Nucleus accumbens (tissue), 56 donors: ENCODE measurements at places on chromosomes 2 and 18.

DNA sequence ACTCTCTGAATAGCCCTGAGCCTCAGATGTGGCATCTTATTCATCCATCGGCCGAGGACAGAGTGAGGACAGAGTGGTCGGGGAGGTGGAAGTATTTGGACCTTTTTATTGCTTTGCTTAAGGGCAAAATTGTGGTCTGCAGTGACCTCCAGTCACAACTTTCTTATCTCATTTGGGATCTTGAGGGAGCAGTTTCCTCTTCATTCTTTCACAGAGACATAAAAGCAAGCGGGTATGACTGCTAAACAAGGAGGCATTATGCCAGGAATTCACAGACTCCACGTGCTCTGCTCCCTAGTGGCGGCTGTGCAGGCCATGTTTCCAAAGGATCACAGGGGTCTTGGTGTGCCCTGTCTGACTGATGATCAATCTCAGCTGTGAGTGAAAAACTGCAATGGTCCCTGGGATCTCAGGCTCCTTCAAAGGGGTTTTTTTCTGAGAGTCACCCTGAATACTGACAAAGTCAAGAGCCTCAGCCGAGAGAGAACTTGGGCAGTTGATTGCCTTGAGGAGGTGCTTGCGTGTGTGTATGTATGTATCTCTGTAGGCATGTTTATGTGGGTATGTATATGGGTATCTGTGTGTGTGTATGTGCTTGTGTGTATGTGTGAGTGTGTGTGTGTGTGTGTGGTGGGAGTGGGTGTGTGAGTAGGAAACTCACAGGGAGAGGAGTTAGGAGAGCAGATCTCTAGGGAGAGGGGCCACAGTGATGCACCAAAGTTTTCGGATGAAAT is 47.7 kb downstream of the RAPGEF4 start:
- DNase-seq, result no peak

GRCh38 chr18:48290162-48290926 is 118.8 kb downstream of the ZBTB7C start:
- DNase-seq, result no peak

DNA sequence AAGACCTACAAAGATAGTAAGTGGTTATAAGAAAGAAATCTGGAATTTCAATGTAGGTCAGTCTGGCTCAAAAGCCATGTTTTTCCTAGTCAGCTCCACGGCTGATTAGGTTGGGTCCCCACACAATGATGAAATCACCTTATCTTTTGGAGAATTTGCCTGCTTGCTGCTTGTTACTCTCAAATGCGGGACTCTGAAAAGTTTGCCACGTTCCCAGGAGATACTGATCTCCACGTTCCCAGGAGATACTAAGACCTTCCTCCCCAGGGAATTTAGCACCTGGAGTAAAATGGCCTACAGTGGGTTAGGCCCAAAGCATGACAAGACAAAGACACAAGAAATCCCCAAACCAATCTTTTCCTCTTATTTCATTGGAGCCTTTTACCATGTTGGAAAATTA is 449.6 kb downstream of the TNS1 start:
- DNase-seq, result no peak

GRCh38 chr2:191526536-191526935 is 151.4 kb upstream of the NABP1 start:
- no peak for DNase-seq

DNA sequence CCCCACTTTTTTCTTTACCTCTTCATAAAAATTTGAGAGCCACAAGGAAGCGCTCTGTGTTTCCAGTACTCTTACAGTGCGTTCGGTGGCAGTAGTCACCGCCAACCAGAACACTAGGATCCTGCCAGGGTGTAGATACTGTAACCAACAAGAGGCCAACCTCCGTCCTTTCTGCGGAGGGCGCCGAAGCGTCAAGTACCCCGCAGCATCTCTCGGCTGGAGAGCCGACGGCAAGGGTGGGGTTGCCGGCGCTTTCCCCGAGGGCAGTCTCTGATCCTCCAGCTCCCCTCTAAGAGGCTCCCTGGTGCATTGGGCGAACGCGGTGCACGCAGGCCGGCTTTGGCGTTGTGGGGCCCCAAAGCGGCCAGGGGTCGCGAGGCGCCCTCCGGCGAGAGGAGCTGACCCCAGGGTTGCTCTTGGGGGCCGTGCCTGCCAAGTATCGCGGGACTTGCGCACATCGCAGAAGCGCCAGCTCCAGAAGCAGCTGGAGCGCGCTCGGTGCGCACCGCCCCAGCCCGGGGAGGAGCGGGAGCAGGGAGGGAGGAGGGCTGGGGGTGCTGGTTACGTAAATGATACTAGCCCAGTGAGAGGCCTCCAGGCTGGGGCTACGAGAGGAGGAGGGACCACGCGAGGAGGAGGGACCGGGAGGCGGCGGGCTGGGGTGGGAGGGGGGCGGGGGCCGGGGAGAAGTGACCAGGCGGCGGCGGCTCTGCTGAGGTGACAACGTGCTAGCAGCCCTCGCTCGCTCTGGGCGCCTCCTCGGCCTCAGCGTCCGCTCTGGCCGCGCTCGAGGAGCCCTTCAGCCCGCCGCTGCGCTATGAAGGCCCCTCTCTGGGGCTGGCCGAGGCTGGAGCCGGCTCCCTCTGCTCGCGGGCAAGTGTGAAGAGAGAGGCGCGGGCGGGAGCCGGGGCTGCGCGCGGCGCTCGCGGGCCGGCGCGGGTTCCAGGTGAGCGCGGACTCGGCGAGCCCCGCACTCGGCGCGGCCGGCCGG is at the start of gene GALNT13:
Gene GALNT13, plus strand, starts transcription at position 692 of the 991 bp plus-strand sequence.
- DNase-seq, result peak; percentile 88

DNA sequence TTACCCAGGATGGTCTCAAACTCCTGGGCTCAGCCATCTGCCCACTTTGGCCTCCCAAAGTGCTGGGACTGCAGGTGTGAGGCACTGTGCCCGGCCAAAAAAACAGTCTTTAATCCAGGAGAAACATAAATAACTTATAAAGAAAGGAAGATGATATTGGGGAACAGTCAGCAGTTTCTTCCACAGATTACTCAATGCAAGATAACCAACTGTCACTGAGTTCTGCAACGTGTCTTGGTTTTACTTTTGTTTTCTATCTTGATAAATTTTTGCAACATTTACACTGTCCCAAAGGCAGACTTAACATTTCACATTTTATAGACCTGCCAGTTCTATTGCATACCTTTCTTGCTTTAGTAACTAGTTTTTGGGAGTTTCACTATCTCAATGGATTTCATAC is 71.1 kb downstream of the ANKRD44 start:
- no peak for DNase-seq

GRCh38 chr18:33673689-33674088 is 95.7 kb downstream of the ASXL3 start:
- no peak for DNase-seq

GRCh38 chr2:3170792-3171455 is 206.7 kb downstream of the EIPR1 start:
- DNase-seq, result no peak

DNA sequence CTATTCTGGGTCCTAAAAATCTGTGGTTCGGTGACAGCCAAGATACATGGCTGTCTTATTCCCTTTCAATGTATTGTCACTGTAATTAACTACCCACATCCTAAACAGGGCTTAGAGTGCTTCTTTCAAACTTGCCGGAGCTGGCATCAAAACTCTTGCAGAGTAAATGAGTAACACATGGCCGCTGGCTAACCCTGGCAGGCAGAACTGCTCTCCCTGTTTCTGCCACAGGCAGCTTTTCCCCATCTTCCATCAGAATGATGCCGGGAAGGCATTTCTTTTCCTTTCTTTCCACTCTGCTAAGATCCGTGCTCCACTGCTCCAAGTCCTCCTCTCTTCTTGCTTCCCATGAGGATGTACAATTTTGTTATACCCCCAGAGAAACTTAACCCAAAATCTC is 54.8 kb upstream of the PTPRM start:
- no peak for DNase-seq

GRCh38 chr2:237132799-237133198 is 47.1 kb downstream of the COPS8 start:
- DNase-seq, result no peak

- no peak for DNase-seq
Measured at GRCh38 chr18:7221424-7222155, 9.3 kb upstream of the LRRC30 start.

GRCh38 chr2:100237163-100237562 is 85.1 kb downstream of the LONRF2 start:
- no peak for DNase-seq

DNA sequence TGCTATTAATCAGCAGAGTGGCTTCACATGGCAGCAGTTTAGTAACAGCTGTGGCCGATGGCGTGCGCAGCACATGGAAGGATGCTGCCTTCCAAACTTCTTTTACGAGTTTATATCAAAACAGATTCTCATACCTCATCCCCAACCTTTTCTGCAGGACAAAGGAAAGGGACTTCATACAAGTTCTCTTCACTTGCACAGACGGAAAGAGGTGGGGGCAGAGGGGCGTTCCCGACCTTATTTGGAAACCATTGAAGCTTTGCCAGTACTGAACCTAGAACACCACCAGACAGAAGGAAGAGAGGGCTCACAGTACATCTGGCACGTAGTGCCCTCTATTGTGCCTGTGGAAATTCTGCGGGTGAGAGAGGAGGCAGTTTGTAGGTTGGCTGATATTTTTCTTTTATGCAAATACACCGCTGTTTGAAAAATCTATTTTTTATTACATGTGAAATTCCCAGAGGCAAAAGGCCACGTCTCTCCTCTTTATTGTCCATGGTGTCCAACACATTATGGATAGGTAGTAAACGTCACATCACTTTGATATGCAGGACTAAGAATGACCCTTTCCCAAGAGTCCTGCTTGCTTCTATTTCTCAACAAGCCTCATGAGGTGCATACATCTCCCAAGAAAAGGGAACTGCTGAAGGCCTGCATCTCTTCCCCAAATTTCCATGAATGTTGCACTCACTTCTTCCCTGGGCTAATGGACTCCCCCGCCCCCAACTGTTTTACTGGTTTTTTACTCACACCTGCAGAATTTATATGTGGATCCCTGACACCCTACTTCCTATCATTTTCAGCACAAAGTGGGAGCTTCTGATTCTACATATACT is 31.3 kb downstream of the COLEC12 start:
- no peak for DNase-seq

DNA sequence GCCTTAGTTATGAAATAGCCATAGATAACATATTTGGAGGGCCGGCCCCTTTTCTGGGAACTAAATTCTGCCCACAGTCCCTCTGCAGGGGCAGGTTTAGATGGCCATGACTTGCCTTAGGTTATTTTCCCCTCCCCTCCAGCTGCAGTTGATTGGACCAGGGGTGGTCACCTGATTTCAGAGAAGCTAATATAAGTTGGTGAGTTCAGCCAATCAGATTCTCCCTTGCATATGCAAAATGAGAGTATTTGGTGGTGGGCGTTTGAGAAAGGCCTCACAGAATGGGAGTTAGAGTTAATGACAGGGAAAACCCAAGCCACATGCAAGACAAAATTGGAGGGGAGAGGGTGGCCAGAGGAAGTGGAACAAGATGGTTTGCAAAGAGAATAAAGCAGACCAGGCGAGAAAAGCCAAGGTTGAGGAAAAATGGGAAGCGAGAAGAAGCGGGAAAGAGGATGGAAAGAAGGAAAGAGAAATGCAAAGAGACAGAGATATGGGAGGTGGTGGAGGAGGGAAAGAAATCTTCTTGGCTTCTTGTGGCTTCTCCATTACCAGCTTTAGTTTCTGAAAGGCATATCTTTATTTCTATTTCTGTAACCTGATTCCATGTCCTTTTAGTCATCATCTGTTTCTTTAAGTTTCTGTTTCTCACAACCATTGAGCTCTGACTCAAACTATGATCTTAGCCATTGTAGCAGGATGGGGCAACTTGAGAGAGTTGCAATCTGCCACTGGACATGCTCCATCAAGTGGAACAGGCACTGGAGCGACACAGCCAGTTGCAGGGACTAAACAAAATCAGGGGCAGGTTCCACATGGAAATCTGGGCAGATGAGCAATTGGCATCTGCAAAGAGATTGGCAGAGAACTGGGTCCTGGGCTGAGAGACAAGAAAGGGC is 108.1 kb upstream of the SIX3 start:
- DNase-seq, result no peak

GRCh38 chr2:70143314-70144150 is 47.3 kb downstream of the C2orf42 start:
- no peak for DNase-seq

GRCh38 chr18:34493566-34494358 is 216.3 kb upstream of the DTNA start:
- DNase-seq, result no peak

DNA sequence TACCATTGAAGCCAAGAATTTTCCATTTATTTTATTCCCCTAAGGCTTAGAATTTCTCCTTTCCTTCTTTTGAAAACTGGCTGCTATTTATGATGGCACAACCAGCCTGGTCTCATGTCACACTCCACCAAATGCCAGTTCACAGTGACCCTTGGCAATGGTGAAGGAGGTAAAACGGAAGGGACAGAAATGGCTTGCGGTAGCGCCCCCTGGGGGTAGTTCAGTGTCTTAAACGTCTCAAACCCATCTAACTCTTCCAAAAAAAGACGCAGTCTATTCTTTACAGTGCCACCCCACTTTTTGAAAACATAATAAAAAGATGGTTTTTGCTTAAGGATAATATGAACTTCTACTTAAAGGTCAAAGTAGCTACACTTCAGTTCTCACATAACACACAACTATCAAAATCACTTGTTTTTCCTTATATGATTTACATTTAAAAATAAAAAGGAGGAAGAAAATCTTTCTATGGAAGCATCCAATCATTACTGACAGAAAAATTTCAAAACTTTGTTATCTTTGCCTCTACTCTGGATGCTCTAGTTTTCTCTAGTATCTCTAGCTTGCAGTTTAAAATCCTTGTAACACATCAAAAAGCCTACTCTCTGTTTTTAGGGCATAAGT is 28.0 kb downstream of the PNO1 start:
- no peak for DNase-seq

GRCh38 chr2:73035899-73036711 is 35.4 kb downstream of the SFXN5 start:
- DNase-seq, result no peak

DNA sequence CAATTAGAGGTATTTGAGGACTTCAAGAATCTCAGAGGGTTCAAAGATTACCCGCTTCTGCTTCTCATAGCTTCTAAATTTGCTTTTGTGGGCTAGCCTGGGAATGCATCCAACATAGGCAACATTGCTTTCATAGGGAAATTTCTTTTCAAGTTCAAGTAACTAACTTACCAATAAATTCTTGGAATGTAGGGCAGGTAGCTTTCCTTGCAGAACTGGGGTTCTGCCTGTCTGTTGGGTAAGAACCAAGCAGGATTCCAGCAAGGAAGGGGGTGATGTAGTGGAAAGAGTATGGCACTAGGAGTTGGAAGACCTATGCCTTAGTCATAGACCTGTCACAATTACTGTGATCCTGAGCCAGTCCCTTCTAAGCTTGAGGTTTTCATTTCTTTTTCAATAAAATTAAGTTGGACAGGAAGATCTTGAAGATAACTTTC is 164.1 kb downstream of the FHOD3 start:
- no peak for DNase-seq
